ENCODE measurements at places on chromosomes 5 and 9.

DNA sequence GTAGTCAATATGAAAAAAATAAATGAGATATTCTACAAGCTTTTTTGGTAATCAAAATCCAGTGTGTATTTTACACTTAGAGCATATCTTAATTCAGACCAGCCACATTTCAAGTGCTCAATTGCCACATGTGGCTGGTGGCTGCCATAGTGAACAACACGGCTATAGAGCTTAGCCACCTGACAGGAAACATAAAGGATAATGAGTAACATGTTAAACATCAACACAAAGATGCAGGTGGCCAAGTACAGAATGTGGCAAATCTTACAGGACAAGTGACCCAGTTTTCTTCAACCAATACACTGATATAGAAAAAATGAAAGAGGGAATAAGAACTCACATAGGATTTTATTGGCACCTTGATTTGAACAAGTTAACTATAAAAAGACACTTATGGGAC lies 61.4 kb downstream of the KIF24 start:
- no peak overlapping the region for H3K4me3 ChIP-seq
- no peaks in the 10 kb centered on the region for H3K27me3 ChIP-seq
- no peak for DNase-seq

GRCh38 chr9:25048098-25048724 lies 502.5 kb upstream of the IZUMO3 start:
- no peaks in the 10 kb centered on the region for H3K36me3 ChIP-seq
- H3K27me3 ChIP-seq: no peaks in the 10 kb centered on the region
- H3K4me1 ChIP-seq: no peaks in the 10 kb centered on the region
- H3K4me3 ChIP-seq: no peak overlapping the region

GRCh38 chr5:61496446-61496845 lies 164.4 kb downstream of the ZSWIM6 start:
- H3K4me1 ChIP-seq: no peaks in the 10 kb centered on the region
- no peaks in the 10 kb centered on the region for H3K27me3 ChIP-seq
- H3K4me3 ChIP-seq: no peak overlapping the region

DNA sequence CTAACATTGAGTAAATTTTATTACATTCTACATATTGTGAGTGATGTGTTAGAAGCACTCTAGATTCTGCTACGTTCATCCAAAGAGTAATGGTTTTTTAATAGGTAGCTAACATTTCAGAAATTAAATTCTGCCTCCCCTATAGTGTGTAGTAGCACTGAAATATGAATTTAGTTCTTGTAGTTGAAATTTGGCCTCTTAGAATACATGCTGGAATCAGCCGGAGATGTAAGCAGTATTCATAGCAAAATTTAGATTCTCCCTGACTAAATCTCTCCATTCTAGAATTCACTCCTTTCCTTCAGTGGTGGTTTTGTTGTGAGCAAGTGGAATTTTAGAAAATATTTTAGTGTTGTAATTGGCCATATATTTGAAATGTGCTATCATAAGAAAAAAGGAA lies 799.9 kb upstream of the CDH10 start:
- no peak for DNase-seq
- H3K27ac ChIP-seq: no peak overlapping the region
- no peaks in the 10 kb centered on the region for H3K27me3 ChIP-seq

GRCh38 chr5:169190849-169191248 lies 110.1 kb downstream of the SLIT3 start:
- no peaks in the 10 kb centered on the region for H3K4me1 ChIP-seq
- H3K27me3 ChIP-seq: no peaks in the 10 kb centered on the region

- H3K4me3 ChIP-seq: no peak overlapping the region
- H3K36me3 ChIP-seq: peaks cover 5% of the 10 kb centered on the region
- peak overlapping the region; percentile 35 for H3K27ac ChIP-seq
- H3K27me3 ChIP-seq: peaks cover 4% of the 10 kb centered on the region
- H3K4me1 ChIP-seq: peaks cover 16% of the 10 kb centered on the region
Observed at GRCh38 chr5:140207250-140207964, 32.4 kb downstream of the CYSTM1 start.

- H3K27ac ChIP-seq: no peak overlapping the region
- DNase-seq: no peak
- H3K4me3 ChIP-seq: no peak overlapping the region
Observed at GRCh38 chr9:37617832-37618231, 25.4 kb upstream of the TOMM5 start.

DNA sequence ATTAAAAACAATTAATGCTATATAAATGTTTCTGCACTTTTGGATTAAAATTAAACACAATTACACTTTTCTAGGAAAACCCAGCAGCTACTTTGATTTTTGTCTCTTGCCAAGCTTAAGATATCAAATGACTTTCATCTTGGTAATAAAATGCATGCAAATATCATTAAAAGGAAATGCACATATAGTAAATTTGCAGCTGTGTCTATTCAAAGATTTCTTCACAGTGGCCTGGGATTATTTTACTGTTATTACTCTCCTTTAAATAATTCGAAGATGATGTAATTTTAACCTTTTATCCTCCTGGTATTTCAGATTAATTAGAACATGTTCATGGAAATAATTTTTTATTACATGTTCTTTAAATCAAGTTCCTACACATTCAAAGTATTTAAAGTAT lies 529.5 kb upstream of the RGMB start:
- H3K36me3 ChIP-seq: no peaks in the 10 kb centered on the region
- no peak for DNase-seq
- no peak overlapping the region for H3K27ac ChIP-seq
- no peaks in the 10 kb centered on the region for H3K4me1 ChIP-seq
- H3K27me3 ChIP-seq: no peaks in the 10 kb centered on the region
- H3K4me3 ChIP-seq: no peak overlapping the region

GRCh38 chr5:77298146-77298545 lies 87.7 kb downstream of the PDE8B start:
- no peak for DNase-seq
- no peaks in the 10 kb centered on the region for H3K36me3 ChIP-seq
- H3K4me1 ChIP-seq: peaks cover 4% of the 10 kb centered on the region
- H3K4me3 ChIP-seq: no peak overlapping the region
- H3K27ac ChIP-seq: no peak overlapping the region

- H3K27me3 ChIP-seq: peaks cover 1% of the 10 kb centered on the region
- H3K27ac ChIP-seq: no peak overlapping the region
- no peaks in the 10 kb centered on the region for H3K4me1 ChIP-seq
- no peak for DNase-seq
- no peak overlapping the region for H3K4me3 ChIP-seq
- no peaks in the 10 kb centered on the region for H3K36me3 ChIP-seq
Observed at GRCh38 chr5:93642526-93642925, 59.5 kb downstream of the NR2F1 start.

GRCh38 chr5:120874081-120874862 lies 410.2 kb downstream of the PRR16 start:
- no peaks in the 10 kb centered on the region for H3K4me1 ChIP-seq
- no peak overlapping the region for H3K27ac ChIP-seq
- DNase-seq: no peak

GRCh38 chr9:34176089-34176488 lies 2.8 kb upstream of the UBAP1 start:
- H3K4me3 ChIP-seq: peak overlapping the region; percentile 45
- H3K27ac ChIP-seq: no peak overlapping the region
- peaks cover 2% of the 10 kb centered on the region for H3K27me3 ChIP-seq
- H3K36me3 ChIP-seq: peaks cover 6% of the 10 kb centered on the region

DNA sequence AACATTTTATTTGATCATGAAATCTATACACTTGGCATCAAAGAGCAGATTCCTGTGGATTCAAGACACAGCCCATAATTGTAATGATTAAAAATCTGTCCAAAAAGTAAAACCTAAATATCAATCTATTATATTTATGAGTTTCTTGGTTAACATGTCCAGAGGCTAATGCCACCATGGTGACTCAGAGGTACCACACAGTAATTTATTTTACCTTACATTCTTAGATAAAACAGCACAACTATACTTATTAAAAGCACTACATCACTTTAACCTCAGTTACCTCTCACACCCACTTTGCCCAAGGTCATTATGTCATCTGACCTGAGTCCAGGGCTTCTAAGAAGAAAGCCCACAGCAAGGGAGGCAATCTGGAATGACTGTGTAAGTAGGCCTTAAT lies 519.2 kb downstream of the RASEF start:
- no peak overlapping the region for H3K4me3 ChIP-seq
- no peak for DNase-seq
- H3K27me3 ChIP-seq: no peaks in the 10 kb centered on the region
- H3K27ac ChIP-seq: no peak overlapping the region
- H3K36me3 ChIP-seq: no peaks in the 10 kb centered on the region
- no peaks in the 10 kb centered on the region for H3K4me1 ChIP-seq

DNA sequence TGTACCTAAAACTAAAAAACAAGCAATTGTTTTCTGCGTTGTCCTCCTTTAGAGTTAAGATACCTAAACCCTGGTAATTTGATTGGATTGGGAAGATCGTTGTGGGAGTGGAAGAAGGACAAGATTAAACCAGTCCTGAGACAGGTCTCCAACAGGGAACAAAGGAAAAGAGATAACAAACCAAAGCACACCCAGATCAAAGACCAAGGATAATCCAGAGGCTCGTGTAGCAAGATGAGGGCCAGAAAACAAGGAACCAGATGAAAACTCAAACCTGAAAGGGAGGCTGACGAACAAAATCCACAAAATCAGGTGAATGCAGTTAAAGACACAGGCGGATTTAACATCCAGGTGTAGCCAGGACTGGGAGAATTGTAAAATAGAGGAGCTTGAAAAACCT lies 618.1 kb downstream of the SLCO4C1 start:
- H3K4me1 ChIP-seq: no peaks in the 10 kb centered on the region
- no peak for DNase-seq
- H3K36me3 ChIP-seq: no peaks in the 10 kb centered on the region
- H3K27me3 ChIP-seq: peaks cover 2% of the 10 kb centered on the region
- H3K4me3 ChIP-seq: no peak overlapping the region

DNA sequence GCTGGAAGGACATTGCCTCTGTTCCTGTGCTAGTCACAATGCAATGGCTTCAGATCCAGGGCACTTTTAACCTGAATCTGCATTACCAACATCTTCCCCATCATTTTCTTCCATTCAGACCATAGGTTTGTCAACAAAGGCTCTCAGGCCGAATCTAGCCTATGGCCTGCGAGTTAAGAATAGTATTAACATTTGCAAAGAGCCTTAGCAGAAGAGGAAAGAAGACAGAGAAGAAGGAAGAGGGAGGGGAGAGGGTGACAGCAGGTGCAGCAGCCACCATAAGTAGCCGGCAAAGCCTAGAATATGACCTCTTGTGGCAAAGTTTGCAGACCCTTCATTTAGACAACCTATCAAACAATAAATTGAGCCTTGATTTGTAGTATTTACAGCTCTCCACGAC lies 32.6 kb downstream of the BARX1 start:
- DNase-seq: no peak
- H3K27ac ChIP-seq: no peak overlapping the region
- H3K36me3 ChIP-seq: no peaks in the 10 kb centered on the region
- H3K27me3 ChIP-seq: no peaks in the 10 kb centered on the region
- H3K4me1 ChIP-seq: no peaks in the 10 kb centered on the region
- no peak overlapping the region for H3K4me3 ChIP-seq

DNA sequence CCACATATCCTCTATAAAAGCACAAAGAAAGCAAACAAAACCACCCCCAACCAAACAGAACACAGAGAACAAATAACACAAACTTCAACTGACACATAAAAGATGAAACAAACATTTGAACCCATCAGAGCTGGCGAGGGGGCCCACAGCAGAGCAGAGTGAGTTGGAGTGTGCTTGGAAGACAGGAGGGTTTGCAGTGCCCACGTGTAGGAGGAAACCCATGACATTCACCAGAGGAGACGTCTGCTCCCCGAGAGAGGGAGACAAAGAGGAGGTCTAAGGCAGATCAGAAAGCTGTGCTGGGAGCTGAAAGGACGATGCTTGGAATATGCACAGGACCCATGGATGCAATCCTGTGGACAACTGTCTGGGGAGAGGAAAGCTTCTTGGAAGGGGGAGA lies 27.0 kb downstream of the MRPL36 start:
- DNase-seq: no peak
- no peak overlapping the region for H3K4me3 ChIP-seq
- no peaks in the 10 kb centered on the region for H3K36me3 ChIP-seq
- H3K27ac ChIP-seq: no peak overlapping the region
- peaks cover 7% of the 10 kb centered on the region for H3K4me1 ChIP-seq
- H3K27me3 ChIP-seq: peaks cover 20% of the 10 kb centered on the region

DNA sequence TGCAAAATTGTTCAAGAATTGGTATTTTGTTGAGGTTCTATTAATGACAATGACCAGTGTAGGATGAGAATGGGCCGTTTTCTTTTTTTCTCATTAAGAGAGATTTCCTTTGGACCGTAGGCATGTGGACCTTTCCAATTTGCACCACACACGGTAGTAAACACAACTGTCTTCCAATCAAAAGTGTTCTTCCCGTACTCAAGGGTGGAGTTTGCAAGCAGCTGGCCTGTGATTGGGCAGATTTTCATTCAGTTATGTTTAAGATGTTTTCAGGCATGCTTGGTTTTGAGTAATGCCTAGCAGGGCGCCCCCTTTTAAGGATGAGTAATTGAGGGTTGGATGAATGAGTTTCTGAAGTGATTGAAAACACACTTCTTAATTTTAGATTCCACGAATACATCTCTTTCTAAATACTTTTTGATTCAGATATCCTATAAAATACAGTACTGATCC lies 2.5 kb downstream of the KDM3B start:
- DNase-seq: peak; percentile 37
- H3K4me3 ChIP-seq: peak overlapping the region; percentile 100
- H3K36me3 ChIP-seq: peaks cover 10% of the 10 kb centered on the region
- H3K27me3 ChIP-seq: peaks cover 3% of the 10 kb centered on the region
- H3K27ac ChIP-seq: peak overlapping the region; percentile 97

GRCh38 chr5:158914008-158915000 lies 185.4 kb downstream of the EBF1 start:
- no peaks in the 10 kb centered on the region for H3K27me3 ChIP-seq
- H3K4me1 ChIP-seq: no peaks in the 10 kb centered on the region
- no peaks in the 10 kb centered on the region for H3K36me3 ChIP-seq

DNA sequence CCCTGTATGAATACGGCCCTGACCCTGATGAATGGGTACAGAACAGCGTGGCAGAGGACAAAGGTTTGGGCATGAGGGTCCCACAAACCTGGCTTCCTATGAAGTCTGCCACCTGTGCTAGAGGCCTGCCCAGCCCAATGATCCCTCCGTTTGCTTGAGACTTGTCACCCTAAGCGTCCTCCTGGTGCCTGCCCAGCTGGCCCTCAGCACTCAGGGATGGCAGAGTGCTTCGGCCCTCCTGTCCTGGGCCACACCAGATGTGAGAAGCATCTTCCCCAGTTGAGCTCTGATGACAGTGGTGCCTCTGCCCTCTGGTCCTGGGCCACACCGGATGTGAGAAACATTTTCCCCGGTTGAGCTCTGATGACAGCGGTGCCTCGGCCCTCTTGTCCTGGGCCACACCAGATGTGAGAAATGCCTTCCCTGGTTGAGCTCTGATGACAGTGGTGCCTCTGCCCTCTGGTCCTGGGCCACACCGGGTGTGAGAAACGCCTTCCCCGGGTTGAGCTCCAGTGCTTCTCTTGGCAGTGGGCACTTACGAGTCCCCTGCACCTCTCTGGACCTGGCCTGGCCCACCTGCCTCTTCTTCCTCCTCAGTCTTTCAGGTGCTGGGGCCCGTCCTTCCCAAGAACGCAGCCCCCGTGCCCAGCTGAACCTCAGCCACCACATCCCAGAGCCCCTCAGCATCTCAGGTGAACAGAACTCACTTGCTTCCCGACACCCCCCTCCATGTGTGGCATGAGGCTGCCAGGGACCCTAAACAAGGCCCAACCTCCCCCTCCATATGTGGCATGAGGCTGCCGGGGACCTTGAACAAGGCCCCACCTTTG lies 253.1 kb upstream of the IRX1 start:
- no peaks in the 10 kb centered on the region for H3K27me3 ChIP-seq
- no peaks in the 10 kb centered on the region for H3K36me3 ChIP-seq
- H3K27ac ChIP-seq: no peak overlapping the region
- H3K4me3 ChIP-seq: no peak overlapping the region
- no peaks in the 10 kb centered on the region for H3K4me1 ChIP-seq

- no peak for DNase-seq
- no peaks in the 10 kb centered on the region for H3K4me1 ChIP-seq
- H3K36me3 ChIP-seq: no peaks in the 10 kb centered on the region
Observed at GRCh38 chr5:122192497-122193496, 63.5 kb downstream of the ZNF474 start.

Data from activated T-helper 1 cell treated with anti-CD3 and anti-CD28 coated beads, Interleukin-12 subunit alpha, Interleukin-12 subunit beta, Interleukin-2, Interleukin-4 antibody, amounts not matched to agents 30 ng/mL and 10 ng/mL and 1 ng/mL, durations not matched to agents 14 hours and 24 hours and 36 hours (primary cell).